ENCODE measurements at places on chromosomes 1 and 21. TPM values are rescaled to one million over a fixed set of nuclear protein-coding genes. Genes with fewer than 3 reads are reported as not detected.

Gene GNAT2
- 0.17 TPM for total RNA-seq

Gene DEPDC1
- 35.5 TPM for total RNA-seq

Gene LEMD1
- not detected for total RNA-seq

Gene TMEM240
- 5.5 TPM for total RNA-seq

Gene PKLR
- not detected for total RNA-seq

Gene FAM163A
- not detected for total RNA-seq

Gene AADACL4
- total RNA-seq: not detected

Gene OR2L8
- total RNA-seq: not detected

Gene L1TD1
- 0.17 TPM for total RNA-seq

Gene IER5
- total RNA-seq: 25.9 TPM

Gene TGFB2
- 9.9 TPM for total RNA-seq

Gene C1QA
- not detected for total RNA-seq
